ENCODE measurements at places on chromosomes 12 and 14.

DNA sequence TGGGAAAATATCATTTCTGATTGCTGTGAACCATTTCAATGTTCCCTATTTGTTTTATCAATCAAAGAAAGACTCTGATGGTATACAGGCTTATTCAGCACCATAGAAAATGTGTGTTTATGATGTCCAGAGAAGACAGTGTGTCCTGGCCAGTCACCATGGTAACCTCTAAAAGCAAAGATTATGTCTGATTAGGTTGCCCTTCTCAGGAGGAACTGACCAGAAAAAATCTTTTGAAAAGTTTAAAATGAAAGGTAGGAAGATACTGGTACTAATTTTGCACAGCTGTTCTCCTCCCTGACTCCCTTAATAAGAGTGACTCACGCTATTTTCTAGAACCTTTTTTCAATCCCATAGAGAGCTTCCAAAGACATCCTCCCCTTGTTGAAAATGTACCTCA, 391.8 kb upstream of the DCN start:
- no peak for DNase-seq

DNA sequence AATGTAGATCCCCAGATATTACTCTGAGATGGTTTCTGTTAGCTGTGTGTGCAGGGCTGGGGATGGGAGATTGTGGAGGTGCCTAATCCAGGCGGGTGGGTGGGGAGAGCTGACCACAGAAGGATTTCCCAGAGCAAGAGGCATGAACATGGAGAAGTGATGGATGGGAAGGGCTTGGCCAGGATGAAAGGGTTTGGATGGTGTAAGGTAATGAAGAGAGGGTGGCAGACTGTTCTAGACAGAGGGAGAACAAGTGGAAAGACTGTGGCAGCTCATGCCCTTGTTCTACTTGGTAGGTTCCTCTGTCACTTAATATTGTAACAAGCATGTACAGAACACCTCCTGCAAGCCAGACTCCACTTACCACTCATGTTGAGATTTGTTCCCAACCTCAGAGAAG, 187.8 kb downstream of the NPAS3 start:
- no peak for DNase-seq

DNA sequence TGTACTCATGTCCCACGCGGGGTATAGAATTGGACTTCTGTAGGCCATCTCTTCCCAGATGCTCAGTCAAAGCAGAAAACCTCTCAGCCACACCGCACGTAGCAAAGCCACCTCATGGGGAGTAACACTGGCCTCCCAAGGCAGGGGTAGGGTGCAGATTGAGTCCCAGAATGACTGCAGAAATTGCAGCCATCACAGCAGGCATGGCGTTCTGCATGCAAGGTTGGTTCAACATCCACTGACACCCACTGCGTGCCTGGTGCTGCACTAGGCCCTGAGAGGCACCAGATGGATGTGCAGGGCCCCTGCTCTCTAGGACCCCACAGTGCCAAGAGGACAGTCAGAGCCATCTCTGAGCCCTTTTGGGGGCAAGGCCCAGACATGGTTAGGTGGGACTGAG, 39.9 kb downstream of the RAB35 start:
- DNase-seq: no peak

DNA sequence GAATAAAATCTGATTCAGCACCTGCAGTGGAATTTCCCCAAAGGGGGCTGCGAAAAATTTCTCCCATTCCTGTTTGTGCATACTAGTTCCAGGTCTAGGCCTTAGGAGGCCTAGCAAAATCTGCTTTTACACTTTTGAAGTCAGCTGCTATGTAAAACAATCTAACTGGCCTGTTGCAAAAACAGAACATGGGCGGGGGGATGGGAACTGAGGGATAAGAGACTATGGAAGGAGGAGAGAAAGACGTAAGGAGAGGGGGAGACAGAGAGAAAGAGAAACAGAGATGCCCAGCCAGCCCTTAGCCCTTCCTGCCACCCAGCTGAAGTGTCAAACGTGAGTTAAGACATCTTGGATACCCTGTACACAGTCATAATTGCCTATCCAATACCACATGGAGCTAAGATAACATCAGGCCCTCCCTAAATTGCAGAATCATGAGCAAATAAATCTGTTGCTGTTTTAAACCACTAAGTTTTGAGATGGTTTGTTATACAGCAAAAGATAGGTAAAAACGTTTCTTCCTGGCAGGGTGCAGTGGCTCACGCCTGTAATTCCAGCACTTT, 45.6 kb downstream of the SPTLC2 start:
- DNase-seq: no peak

- no peak for DNase-seq
Measured at GRCh38 chr14:77562681-77563080, 53.8 kb downstream of the SPTLC2 start.

DNA sequence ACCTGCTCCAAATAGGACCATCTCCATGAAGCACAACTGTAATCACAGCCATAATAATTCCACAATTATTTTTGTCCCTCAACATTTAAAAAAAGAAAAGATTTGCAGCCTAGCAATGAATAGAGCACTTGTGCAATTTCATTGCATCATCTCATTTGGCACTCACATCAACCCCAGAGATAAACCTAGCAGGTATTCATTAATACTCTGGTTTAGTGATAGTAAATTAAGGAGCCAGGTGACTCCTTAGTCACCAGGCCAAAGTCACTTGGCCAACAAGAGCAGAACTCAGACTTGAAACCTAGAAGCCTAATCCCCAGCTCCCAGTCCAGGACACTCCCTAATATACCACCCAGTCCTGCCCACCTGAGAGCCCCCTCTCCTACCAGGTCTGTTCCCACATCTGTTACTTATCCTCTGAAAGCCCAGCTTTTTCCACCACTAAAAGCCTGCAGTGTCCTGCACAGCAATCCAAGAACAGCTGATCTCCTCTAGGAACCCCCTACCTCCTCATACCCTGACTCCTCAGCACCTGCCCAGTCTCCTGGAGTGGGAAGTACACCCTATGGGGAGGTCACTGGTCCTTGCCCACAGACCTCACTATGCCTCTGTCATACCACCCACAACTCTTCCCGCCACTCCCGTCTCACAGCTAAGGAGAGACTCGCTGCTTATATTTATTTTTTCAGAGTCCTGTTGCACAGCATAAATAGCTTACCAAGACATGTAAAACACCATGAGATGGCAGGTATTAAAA, 22.1 kb downstream of the OR10P1 start:
- DNase-seq: no peak

DNA sequence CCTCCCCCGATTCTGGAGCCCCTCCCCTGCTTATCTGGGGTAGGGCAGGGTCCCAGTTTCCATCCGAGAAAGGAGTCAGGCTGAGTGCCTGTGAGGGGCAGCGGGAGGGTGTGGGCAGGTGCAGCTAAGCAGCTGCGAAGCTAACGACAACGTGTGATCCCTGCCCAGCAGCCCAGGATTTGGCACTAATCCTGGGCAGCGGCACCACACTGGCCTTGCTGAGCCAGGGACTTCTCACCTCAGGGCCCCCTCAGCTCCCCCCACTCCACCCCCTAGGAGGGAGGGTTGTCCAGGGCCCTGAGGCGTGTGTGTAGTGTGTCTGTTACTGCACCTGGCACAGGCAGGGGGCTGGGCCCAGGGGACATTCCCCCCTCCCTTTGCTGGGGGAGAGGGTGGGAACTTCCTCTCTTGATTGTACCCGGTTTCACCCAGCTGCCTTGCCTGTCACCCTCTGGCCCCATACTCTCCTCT, 1.8 kb downstream of the SMIM41 start:
- no peak for DNase-seq

DNA sequence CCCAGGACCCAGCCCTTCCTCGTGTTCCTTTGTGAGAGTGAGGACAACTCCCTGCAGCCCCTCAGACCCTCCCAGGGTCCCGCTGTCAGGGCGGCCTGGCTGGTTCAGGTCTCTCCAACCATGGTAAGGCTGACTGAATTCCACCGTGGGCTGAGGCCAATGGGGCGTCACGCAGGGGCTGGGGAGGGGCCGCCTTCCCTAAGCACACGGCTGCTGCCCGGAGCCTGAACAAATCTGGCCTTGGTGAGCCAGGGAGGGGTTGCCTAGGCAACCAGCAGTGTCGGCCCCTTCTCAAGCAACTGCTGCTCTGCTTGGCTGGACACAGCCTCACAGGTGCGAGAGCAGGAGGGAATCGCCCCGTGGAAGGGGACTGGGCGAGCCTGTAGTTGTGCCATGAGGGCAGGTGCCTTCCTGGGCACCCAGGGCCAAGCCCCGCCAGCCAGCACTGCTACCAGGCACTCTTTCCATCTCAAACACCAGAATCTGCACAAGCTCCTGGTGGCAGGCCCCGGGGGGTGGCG, 37.0 kb upstream of the GALNT9 start:
- DNase-seq: no peak

GRCh38 chr14:61542848-61543790, 152.2 kb upstream of the HIF1A start:
- no peak for DNase-seq

GRCh38 chr12:87163122-87163521, 866.1 kb downstream of the C12orf50 start:
- no peak for DNase-seq

- DNase-seq: no peak
Measured at GRCh38 chr12:127750076-127750840, 516.7 kb upstream of the TMEM132C start.

DNA sequence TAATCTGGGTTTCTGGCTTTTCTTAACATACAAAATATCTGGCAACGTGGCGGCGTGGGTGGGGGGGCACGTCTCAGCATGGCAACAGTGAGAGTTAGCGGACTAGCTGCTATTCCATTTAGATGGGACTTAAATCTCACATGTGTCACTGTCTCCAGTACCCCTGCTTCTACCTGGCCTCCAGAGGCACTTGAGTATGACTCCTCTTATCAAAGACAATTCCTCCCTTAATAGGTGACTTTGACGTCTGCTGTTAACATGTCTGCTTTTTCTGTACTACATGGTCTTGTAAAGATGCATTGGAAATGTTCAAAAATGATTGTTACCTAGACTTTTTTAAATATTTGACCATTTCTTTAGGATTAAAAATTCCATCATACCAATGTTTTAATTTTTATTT, 456.2 kb downstream of the TMTC2 start:
- DNase-seq: no peak

DNA sequence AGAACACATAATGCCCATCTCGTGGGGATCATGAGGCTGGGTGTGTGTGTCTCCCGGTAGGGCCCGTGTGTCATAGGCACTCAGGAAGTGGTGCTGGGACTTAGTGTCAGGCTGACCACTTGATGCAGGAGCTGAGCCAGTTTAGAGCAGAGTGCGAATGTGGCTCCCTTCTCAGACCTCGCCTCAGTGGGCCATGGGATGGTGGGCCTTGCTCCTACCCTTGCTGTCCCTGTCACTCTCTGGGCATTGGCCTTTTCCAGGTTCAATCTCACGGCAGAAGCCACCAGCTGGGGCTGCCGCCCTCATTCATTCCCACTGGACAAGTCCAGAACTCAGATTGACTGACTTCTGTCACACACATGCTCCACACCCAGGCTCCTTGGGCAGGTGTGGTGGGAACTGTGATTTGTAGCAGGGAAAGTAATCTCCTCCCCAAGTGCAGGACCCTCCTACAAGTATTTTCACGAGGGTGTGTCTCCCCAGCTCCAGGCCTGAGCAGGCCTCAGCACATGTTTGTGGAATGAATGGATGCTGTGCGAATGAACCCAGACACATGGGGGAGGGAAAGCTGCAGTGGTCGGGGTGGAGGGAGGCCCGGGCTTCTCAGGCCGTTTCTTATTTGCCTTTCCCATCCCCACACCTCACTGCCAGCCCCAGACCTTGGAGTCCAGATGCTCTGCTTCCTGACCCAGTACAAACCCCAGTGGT, 54.9 kb downstream of the BEGAIN start:
- peak; percentile 19 for DNase-seq

DNA sequence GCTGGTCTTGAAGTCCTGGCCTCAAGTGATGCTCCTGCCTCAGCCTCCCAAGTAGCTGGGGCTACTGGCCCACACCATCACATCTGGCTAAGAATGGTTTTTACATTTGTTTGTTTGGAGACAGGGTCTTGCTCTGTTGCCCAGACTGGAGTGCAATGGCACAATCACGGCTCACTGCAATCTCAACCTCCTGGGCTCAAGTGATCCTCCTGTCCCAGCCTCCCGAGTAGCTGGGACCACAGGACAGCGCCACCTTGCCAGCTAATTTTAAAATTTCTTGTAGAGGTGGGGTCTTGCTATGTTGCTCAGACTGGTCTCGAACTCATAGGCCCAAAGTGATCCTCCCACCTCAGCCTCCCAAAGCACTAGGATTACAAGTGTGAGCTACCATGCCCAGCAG, 28.6 kb upstream of the TSPAN9 start:
- no peak for DNase-seq

DNA sequence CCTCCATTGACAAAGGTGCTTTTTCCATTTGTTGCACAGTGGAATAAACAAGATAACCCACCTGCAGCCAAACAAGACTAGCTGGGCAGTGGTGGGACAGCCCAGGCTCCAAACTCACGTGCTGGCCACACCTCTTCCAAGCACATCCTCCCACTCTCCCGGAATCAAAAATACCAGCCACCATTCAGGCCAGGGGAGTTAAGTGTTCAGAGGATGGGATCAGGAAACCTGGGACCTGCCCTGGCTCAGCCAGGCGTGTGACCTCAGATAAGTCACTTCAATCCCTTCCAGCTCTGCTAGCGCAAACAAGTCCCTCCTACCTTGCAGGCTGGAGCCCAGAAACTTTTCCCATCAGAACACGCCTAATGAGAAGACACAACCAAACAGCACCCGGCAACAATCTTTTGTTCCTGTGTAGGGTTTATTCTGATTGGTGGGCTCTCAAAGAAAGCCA, 43.3 kb downstream of the ACTN1 start:
- peak; percentile 61 for DNase-seq

DNA sequence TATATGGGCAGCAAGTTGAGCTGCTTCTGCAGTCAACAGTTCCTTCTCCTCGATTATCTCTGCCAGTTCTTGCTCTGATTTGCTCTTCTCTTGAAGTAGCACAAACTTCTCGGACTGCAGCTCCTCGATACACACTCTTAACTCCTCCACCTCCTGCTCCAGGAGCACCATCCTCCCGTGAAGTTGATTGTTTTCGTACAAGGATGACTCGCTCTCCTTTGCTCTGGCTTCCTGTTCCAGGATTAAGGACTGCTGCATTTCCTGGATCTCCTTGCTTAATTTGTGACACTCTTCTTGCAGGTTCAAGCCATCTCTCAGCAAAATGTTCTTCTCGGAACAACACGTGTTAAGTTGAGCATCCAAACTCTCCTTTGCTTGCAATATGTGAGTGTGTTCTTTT, 56.2 kb upstream of the VPS33A start:
- DNase-seq: no peak

GRCh38 chr14:89540009-89540829, 123.2 kb upstream of the FOXN3 start:
- DNase-seq: no peak

DNA sequence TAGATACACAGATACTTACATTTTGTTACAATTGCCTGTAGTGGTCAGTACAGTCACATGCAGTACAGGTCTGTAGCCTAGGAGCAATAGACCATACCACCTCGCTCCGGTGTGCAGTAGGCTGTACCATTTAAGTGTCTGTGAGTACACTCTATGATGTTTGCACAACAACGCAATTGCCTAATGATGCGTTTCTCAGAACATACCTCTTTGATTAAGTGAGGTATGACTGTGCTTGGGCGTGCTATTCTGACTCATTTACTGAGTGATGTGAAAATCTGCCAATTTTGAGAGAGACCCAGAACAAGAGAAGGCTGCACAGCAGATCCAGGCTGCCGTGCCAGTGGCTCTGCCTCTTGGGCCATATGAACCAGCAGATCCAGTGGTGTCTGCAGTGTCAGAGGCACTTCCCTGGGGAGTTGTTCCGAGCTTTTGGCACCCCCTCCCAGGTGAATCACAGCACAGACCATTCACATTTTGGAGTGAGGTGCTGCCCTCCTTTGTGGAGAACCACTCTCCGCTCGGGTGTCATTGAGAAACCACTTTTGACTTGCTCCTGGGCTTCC, 20.4 kb downstream of the DLK1 start:
- DNase-seq: no peak

GRCh38 chr12:17680220-17680619, 409.8 kb downstream of the RERGL start:
- no peak for DNase-seq
